ENCODE measurements at places on chromosomes 4 and X.

- no peak for DNase-seq
Measured at GRCh38 chr4:1238676-1239000, 10.3 kb downstream of the CTBP1 start.

- no peak for DNase-seq
Measured at GRCh38 chrX:88244066-88244465, 503.0 kb upstream of the CPXCR1 start.

DNA sequence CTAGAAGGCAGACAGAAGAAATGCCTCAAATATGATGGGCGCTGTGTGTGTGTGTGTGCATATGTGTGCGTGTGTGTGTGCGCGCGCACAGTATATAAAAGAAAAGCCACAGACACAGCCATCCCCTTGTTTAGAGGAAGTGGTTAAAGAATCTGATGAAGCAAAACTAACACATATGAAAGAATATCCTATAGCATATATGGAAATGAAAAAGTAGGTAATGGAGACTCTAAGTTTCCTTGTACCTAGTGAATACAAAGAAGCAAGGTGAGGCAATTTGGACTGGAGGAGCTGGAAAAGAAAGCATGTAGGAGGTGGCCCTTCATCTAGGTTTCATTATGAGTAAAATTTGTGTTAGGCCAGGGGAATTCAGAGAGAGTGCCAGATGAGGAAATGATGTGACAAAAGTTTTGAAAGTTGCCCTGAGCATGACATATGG lies 58.6 kb upstream of the MCF2 start:
- no peak for DNase-seq

- DNase-seq = no peak
Measured at GRCh38 chr4:102862016-102862415, 6.8 kb upstream of the CISD2 start.

- no peak for DNase-seq
Measured at GRCh38 chrX:39816871-39817731, 280.7 kb downstream of the BCOR start.

DNA sequence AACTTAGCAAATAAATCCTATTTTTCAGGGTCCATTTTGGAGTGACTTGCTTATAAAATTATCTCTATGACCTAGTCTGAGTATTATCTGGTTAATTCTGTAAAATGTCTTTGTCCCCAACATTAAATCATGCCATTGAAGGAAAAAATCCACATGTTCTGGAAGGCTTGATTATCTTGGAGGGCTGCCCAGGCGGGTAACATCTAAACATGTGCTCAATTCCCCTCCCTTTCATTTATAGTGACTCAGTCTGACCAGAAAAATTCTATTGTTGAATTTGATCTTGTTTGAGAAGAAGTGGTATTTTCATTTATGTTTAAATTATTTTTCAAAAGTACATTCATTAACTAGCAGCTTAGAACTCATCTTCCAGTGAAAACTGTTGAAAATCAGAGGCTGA lies 55.4 kb upstream of the SLC10A7 start:
- no peak for DNase-seq

GRCh38 chr4:112840061-112840460 lies 203.1 kb downstream of the LARP7 start:
- DNase-seq = no peak

Data from cerebellar nuclear complex (tissue), 1 donor.